ENCODE measurements at places on chromosomes 16 and 17.
A peak's percentile ranks its signal among the peaks of the same experiment; 100 is the strongest.

DNA sequence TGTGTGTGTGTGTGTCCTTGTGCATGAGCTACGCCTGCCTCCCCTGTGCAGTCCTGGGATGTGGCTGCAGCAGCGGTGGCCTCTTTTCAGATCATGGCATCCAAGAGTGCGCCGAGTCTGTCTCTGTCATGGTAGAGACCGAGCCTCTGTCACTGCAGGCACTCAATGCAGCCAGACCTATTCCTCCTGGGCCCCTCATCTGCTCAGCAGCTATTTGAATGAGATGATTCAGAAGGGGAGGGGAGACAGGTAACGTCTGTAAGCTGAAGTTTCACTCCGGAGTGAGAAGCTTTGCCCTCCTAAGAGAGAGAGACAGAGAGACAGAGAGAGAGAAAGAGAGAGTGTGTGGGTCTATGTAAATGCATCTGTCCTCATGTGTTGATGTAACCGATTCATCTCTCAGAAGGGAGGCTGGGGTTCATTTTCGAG is 22.5 kb downstream of the STAT5A start:
- no peak for DNase-seq

- DNase-seq, result no peak
Observed at GRCh38 chr16:69799611-69800031, 37.5 kb downstream of the WWP2 start.

- DNase-seq, result no peak
Observed at GRCh38 chr16:27799896-27800295, 250.0 kb downstream of the KATNIP start.

GRCh38 chr16:46830417-46830901 is 521 bp downstream of the C16orf87 start:
- DNase-seq, result no peak

DNA sequence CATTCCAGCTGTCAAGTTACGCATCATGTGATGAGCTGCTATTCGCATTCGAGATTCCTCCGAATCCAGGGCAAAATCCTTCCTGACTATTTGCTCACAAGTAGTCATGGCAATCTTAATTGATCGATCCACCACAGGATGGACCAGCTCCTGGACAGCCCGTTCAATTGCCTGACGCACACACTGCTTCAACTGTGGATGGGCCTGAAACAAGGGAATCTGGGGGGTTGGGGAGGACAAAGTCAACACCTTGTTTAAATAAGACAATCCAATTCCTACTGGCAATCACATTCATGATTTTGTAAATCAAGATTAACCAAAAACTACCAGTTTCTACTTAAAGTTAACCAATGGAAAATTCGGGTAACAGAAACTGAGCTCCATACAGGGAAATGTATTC is 28.4 kb downstream of the SETD6 start:
- DNase-seq, result no peak

DNA sequence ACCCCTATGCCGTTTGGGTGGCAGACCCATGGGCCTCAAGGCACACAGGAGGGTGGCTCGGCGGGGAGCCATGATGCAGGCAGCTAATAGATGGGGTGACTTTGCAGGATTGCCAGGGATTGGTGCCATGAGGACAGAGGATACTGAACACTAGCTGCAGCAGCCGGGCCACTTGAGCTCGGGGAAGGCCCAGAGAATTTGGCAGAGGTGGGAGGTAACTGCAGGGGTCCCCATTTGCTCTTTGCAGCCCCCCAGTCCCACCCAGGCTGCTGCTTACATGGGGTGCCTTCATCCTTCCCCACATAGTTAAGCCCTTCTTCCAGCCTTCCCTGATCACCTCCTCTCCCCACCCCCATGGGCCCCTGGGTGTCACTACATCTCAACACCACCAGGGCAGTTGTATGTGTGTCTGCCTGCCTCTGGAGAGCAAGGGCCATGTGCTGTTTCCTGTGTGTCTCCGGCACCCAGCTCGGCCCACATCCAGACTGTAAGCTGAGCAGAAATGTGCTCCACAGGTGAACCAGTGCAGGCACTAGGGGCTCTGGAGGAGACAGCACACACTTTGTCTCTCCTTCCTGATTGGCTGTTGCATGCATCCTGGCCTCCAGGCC is 52.0 kb downstream of the SREBF1 start:
- DNase-seq, result no peak

GRCh38 chr17:42179911-42180410 is 981 bp downstream of the KCNH4 start:
- DNase-seq, result no peak

DNA sequence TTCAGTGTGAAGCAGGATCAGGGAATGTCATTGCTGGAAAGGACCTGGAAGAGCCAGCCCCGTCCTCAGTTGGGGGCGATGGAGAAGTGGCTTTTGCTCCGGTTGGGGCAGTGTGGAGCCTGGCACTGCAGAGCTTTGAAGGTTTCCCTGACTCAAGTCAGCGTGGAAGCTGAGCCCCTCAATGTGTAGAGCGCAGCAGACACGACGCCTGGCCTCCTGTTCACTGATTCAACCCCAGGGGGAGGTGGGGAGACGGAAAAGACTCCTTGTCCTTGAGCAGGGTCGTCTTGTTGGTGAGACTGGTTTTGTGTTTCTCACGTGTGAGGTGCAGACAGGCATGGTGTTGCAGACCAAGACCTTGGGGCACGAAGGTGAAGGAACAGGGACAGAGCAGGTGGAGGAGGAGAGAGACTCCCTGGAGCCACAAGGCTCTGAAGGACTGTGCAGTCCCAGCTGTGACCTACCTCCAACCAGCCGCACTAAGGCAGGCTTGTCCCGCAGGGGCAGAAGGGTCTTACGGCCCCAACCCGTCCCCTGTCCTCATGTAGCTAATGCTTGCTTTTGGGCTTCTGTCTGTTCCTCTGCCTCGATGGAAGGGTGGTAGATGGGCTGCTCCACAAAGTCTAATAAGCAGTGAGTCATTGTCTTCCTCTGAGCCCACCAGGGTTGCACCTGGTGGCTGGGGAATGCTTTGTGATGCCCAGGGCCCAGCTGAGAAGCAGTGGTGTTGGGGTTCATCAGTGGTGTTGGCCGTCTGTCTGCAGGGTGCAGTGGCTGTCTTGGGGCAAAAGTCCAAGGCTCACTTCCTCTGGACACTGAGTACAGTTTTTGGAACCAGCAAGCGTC is 47.8 kb downstream of the MPRIP start:
- no peak for DNase-seq

- DNase-seq, result peak; percentile 11
Observed at GRCh38 chr16:27313422-27314160, at the start of gene IL4R. Gene IL4R (plus strand): TSS chr16:27313974. CDS start chr16:27340204, 26,230 bp downstream.

DNA sequence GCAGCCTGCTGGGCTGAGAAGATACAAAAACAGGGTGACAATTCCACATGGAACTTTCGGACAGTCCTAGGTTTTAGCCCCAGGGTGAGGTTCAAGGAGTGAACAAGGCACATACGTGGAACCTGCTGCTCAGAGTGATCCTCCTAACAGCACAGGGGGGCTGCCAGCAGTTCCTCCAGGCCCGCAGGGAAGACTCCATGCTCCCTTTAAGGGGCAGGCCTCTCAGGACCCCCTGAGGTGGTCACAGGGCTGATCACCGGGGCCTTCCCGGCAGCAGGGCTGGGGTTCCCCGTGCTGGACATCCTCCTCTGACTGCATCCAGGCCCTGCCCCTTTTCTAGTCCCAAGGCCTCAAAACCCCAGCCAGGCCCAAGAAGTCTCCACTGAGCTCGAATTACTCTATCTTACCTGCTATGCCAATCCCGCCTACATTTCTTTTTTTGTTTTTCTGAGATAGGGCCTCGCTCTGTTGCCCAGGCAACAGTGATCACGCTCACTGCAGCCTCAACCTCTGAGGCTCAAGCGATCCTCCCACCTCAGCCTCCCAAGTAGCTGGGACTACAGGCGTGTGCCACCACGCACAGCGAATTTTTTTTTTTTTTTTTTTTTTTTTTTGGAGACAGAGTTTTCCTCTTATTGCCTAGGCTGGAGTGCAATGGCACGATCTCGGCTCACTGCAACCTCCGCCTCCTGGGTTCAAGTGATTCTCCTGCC is 10.4 kb downstream of the CANT1 start:
- DNase-seq, result no peak

GRCh38 chr17:36705874-36706731 is 104.7 kb downstream of the MRM1 start:
- peak; percentile 64 for DNase-seq

- no peak for DNase-seq
Observed at GRCh38 chr17:50538549-50539410, 6.2 kb downstream of the EPN3 start.

Data from AML-193 (cell line).